Thoracic aorta (tissue), 2 donors: ENCODE measurements at places on chromosomes 7 and 10.

DNA sequence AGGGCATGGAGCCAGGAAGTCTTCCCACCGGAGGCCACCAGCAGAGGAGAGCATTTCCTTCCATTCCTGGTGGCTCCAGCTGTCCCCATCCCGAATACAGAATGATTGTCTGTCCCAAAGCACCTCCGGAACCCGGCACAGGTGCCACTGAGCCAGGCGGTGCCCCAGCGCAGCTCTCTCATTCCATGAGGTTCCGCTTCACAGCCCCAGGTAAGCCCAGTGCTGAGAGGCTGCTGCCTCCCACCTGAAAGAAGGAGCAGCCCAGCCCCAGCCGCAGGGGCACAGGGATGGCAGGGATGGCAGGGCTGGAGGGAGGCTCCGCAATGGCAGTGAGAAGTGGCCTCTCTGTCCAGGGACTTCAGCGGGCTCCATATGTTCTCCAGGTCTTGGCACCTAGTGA is 162.1 kb upstream of the TCERG1L start:
- no peak for DNase-seq

GRCh38 chr7:120867932-120868331 is 10.0 kb upstream of the TSPAN12 start:
- no peak for DNase-seq

DNA sequence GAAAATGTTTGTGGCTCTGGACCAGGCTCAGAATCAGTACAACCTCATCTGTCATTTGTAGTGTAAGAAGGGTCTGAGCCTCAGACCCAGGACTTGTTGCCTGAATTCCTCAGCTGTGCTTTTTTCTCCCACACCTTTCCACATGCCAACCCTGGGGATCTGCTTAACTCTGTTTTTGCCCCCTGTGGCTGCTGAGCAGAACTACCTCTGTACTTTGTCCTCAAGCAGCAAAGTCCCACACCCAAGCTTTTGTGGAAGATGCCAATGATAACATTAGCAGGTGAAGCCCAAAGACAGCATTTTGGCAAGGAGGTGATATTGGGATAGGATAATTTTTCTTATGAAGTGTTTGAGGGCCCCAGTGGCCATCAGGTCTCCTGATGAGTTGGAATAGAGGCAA is 5.8 kb upstream of the CYP2C18 start:
- DNase-seq, result no peak

DNA sequence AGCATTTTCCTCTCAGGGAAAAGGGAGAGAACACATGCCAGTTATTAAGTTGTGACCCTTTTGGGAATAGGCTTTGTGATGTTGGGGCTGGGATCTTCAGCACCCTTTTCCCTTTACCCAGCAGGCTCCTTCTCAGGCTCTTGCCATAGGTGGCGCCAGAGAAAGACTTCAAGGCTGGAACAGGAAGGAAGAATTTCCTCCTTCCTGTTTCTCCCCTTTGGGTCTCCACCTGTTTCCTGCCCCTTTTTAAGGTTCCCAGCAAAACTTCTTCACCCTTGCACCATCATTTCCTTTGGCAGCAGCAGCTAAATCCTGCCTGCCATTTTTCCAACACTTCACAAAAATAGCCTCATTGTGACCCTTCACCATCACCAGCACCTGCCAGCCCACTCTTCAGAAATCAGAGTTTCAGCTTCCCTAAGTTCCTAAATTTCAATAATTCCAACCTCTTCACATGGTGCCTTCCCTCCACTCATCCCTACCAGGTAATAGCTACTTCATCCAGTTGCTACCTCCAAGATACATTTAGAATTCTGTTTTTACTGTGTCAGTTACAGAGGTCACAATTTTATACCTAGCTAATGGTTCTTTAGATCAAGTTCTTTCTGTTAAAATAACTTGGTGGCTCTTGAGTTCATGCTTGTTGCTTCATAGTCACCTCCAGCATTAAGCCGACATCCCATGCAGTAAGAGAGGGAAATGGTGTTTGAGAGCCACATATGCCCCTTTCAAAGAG is 22.4 kb upstream of the FOXK1 start:
- DNase-seq, result no peak

DNA sequence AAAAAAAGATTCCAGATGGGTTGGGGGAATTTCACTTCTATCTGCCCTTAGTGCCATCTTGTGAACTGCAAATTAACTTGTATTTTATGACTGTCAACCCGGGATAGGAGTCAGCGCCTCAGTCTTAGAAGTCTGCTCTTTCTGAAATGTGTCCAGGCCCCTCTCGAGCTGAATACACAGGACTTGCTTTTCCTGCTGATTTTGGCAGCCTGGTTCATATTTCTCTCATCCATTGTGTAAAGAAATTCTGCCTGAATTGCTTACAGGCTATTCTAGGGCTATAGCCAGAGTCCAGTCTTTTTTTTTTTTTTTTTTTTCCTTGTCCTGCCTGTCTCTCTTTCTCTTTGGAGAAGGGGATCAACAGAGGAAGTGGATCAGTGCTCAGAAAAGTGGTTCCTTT is 24.6 kb downstream of the GATA3 start:
- DNase-seq, result no peak

DNA sequence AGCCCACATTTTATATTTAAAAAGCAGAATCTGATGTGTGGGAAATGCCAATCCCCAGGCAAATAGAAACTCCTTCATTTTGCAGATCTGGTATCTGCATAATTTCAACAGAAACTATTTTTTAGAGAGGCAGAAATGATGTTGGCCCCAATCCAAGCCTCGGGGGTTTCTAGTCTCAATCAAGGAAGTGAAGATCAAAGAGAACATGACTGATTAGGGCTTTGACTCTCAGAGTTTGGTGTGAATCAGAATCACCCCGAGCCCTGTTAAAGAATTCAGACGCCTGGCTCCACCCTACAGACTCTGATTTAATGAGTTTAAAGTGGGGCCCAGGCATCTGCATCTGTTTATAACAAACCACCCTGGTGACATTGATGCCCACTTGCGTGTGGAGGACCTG is 36.7 kb upstream of the UBE2H start:
- DNase-seq, result no peak
